Mesendoderm (in vitro differentiated cells): ENCODE measurements at places on chromosomes 12 and 14.

- no peaks in the 10 kb centered on the region for H3K36me3 ChIP-seq
- no peak overlapping the region for H3K4me3 ChIP-seq
- no peak for DNase-seq
- no peaks in the 10 kb centered on the region for H3K27me3 ChIP-seq
- no peak overlapping the region for H3K27ac ChIP-seq
These were observed 313.0 kb upstream of the RTL1 start for GRCh38 chr14:101216366-101217079.

- no peak overlapping the region for H3K27ac ChIP-seq
- H3K4me3 ChIP-seq, result no peak overlapping the region
- H3K27me3 ChIP-seq, result no peaks in the 10 kb centered on the region
These were observed 11.9 kb upstream of the DCN start for GRCh38 chr12:91194500-91194899.

DNA sequence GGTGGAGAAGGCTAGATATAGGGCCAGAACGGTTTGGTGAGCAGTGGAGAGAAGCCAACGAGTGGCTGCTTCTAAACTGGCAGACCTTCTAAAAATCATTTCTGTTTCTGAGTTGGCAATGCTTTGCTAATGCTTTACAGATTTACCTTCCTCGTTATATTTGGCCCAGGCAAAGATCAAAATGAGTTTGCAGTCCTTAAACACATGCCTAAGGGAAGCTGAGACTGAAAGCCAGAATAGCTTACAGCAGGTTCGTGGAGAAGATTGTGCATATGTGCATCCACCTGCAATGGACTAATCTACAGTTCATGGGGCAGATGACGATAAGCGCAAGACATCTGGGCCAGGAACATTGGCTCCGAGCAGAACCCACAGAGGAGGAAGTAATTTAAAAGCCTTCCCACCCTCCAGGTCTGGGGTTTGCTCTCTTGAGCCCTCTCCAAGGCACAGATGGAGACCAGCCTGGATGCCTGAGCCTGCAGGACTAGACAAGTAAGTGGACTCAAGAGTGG is 99.4 kb downstream of the NINJ2 start:
- no peak overlapping the region for H3K4me3 ChIP-seq
- DNase-seq, result no peak
- no peak overlapping the region for H3K27ac ChIP-seq
- no peaks in the 10 kb centered on the region for H3K36me3 ChIP-seq
- H3K27me3 ChIP-seq, result no peaks in the 10 kb centered on the region
- H3K4me1 ChIP-seq, result no peaks in the 10 kb centered on the region

GRCh38 chr12:132286912-132287311 is 42.5 kb downstream of the GALNT9 start:
- DNase-seq, result no peak
- peaks cover 3% of the 10 kb centered on the region for H3K4me1 ChIP-seq
- H3K27ac ChIP-seq, result no peak overlapping the region

DNA sequence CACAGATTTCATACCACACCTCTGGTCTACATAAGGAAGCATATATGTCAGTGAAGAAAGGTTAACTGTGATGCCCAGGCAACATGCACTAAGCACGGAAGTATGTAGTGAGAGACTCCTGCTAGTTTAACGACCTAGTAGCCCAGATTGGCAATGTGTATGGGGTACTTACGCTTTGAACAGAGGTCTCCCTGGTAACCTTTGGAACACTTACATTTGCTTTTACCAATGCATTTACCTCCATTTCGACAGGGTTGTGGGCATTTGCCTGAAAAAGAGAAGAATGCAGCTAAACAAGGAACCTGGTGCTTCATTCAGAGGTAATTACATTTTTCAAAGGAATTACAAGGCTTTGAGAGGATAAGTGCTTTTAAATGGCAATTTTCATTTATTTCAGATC is 65.2 kb downstream of the WIF1 start:
- no peak overlapping the region for H3K27ac ChIP-seq
- H3K27me3 ChIP-seq, result no peaks in the 10 kb centered on the region
- no peak for DNase-seq

GRCh38 chr12:67526129-67526528 is 122.4 kb upstream of the DYRK2 start:
- no peak overlapping the region for H3K27ac ChIP-seq
- DNase-seq, result no peak
- no peaks in the 10 kb centered on the region for H3K27me3 ChIP-seq
- H3K4me3 ChIP-seq, result no peak overlapping the region

DNA sequence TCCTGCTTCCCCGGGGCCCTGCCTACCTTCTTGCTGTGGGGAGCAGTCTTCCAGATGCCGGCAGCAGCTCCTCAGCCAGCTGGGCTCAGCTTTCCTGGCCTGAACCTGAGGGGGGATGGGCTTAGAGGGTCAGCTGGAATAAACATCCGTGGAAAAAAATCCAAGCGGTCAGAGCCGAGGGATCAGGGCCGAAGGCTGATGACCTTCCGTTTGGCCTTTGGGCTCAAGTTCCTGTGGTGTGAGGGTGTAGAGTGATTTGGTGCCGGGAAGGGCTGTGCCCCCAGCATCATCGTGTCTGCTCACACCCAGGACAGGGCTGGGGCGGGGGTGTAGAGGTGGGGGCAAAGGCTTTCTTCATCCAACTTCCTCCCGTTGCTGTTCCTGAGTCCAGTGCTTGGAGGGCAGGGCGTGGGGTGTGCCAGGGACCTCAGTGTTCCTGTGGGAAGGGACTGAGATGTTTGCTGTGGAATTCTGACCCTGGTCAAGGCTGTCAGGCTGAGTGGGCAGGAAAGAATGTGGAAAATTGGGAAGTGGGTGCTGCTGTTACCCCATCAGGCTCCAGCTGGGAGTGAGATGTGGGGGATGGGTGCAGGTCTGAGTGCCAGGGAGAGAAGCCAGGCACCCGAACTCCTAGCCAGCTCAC is 2.6 kb downstream of the SMIM41 start:
- no peak overlapping the region for H3K27ac ChIP-seq
- no peaks in the 10 kb centered on the region for H3K27me3 ChIP-seq
- H3K4me3 ChIP-seq, result no peak overlapping the region
- peaks cover 5% of the 10 kb centered on the region for H3K36me3 ChIP-seq
- no peak for DNase-seq
- H3K4me1 ChIP-seq, result peaks cover 3% of the 10 kb centered on the region

DNA sequence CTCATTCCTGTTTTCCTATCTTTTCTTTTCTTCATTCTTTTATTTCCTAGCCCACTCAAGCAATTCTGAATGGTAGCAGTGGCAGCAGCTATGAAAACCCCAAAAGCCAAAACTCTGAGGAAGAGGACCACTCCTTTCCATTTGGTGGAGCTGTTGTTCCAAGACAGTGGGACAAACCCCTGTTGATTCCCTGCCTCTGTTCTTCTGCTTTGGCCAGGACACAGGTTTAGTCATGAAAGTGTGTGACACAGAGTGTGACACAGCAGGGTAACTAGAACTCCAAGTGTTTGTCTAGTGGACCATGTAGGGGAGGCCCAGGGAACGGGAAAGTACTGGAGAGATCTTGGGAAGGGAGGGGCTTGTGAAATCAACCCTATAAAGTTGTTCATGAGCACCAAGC is 71.1 kb downstream of the PTCSC3 start:
- H3K27me3 ChIP-seq, result no peaks in the 10 kb centered on the region
- no peaks in the 10 kb centered on the region for H3K4me1 ChIP-seq
- H3K27ac ChIP-seq, result no peak overlapping the region
- no peak overlapping the region for H3K4me3 ChIP-seq

- H3K36me3 ChIP-seq, result no peaks in the 10 kb centered on the region
- H3K4me1 ChIP-seq, result no peaks in the 10 kb centered on the region
- no peak overlapping the region for H3K4me3 ChIP-seq
These were observed 4.3 kb upstream of the GPR19 start for GRCh38 chr12:12700254-12700653.

DNA sequence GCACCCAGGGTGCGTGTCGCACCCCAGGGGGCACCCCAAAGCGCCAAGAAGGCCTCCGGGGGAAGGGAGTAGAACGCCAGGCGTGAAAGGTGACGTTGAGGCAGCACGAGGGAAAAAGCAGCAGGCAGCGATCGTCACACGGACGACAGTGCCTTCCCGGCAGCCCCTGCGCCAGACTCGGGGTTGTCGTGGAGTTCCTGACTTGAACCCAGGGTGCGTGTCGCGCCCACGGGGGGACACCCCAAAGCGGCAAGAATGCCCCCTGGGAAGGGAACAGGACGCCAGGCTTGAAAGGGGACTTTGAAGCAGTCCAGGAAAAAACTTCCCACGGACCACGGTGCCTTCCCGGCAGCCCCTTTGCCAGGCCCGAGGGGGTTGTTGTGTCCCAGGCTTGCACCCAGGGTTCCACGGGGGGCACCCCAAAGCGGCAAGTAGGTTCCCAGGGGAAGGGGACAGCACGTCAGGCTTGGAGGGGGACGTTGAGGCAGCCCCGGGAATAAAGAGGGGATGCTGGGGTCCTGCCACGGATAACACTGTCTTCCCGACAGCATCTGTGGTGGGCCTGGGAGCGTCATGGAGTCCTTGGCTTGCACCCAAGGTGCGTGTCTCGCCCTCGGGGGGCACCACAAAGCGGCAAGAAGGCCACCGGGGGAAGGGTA is 159.2 kb upstream of the ALG10B start:
- no peaks in the 10 kb centered on the region for H3K36me3 ChIP-seq
- no peak overlapping the region for H3K4me3 ChIP-seq
- no peaks in the 10 kb centered on the region for H3K27me3 ChIP-seq
- no peak for DNase-seq

- no peak overlapping the region for H3K27ac ChIP-seq
- H3K4me3 ChIP-seq, result no peak overlapping the region
These were observed 364.7 kb downstream of the NOVA1 start for GRCh38 chr14:26233118-26233517.

- DNase-seq, result no peak
- H3K4me1 ChIP-seq, result peaks cover 26% of the 10 kb centered on the region
- no peak within 1 kb of the TSS for H3K4me3 ChIP-seq
- H3K36me3 ChIP-seq, result no peaks in the 10 kb centered on the region
- H3K27ac ChIP-seq, result no peak within 1 kb of the TSS
These were observed at the start of gene CEBPE for GRCh38 chr14:23118506-23119362. Gene CEBPE (minus strand): TSS chr14:23119255. CDS start chr14:23119091, 164 bp downstream.

DNA sequence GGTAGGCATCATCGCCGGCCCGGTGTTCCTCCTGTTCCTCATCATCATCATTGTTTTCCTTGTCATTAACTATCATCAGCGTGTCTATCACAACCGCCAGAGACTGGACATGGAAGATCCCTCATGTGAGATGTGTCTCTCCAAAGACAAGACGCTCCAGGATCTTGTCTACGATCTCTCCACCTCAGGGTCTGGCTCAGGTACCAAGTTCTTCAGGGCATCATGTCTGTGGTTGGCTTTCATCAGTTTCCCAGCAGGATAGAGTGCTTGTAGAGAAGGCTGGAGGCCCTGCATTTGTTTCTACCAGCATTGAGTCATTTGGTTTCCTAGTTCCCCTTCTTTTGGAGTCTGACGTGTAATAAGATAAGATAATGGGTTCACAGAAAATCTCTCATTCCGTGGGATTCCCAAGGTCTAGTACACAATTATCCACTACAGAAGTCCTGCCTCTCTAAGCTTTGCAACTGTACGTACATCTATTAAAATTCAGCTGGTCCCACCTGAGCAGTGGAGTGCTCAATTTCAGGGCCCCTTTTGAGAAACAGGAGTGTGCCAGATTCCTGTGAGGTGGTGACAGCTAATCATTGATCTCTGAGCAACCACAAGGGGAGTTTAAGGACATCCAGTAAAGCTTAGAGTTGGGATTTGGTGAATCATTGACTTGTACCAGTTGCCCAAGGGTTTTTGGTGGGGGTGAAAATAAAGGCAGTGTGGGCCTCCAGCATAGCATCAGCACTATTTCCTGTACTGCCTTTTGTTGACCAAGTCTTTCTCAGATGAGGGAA is 25.1 kb downstream of the ACVR1B start:
- peak overlapping the region; percentile 10 for H3K27ac ChIP-seq
- peaks cover 4% of the 10 kb centered on the region for H3K36me3 ChIP-seq
- H3K4me3 ChIP-seq, result no peak overlapping the region

DNA sequence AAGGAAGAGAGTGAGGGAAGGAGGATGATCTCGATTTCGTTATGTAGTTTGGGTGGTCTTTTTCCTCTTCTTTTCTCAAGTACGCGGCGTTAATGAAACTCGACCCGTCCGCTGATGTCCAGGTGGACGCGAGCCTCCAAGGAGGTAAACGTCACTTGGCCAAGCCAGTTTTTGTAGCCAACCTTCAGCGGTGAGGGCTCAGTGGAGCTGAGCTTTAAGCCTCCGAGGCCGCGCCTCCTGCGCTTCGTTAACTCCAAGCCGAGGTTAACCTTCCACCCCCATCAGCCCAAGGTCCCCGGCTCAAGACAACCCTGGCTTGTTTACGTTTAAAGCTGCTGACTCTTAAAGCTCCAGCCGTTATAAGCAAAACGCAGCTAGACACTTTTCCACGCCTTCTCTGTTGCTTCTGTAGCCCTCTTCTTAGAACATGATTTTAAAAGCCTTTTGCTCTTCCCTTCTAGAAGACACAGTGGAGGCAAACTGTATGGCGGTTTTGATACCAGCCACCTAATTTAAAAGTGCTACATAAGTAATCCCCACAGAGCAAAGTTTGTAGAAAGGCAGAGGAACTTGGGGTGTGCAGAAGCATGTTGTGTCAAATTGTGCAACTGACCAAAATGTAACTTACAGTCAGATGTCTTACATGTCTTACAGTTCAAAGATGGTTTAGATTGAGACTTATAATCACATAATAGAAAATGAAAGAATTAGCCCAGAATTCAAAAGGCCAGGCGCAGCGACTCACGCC is 923 bp upstream of the ITPR2 start:
- H3K4me3 ChIP-seq, result peak overlapping the region; percentile 46
- peaks cover 1% of the 10 kb centered on the region for H3K4me1 ChIP-seq
- peak overlapping the region; percentile 41 for H3K27ac ChIP-seq
- no peaks in the 10 kb centered on the region for H3K36me3 ChIP-seq
- DNase-seq, result peak; percentile 89
- no peaks in the 10 kb centered on the region for H3K27me3 ChIP-seq

DNA sequence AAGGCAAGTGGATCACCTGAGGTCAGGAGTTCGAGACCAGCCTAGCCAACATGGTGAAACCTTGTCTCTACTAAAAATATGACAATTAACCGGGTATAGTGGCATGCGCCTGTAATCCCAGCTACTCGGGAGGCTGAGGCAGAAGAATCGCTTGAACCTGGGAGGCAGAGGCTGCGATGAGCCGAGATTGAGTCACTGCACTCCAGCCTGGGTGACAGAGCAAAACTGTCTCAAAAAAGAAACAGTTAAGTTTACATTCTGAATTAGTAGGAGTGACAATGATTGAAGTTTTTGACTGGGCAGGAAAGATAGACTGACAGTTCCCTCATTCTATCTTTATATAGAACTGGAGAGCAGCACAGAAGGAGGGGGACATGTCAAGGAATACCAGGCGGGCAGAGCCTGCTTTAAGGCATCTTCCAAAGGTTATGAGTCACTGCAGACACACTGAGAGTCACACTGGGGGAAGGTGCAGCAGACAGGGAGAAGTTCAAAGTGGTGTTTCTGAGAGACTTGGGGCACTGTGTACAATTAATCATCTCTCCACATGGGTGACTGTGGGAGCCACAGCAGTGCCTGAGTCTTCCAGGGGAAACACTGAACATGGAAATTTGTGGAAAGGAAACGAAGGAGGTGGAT is 42.8 kb upstream of the RNASE3 start:
- no peaks in the 10 kb centered on the region for H3K36me3 ChIP-seq
- no peak overlapping the region for H3K4me3 ChIP-seq
- no peaks in the 10 kb centered on the region for H3K4me1 ChIP-seq
- DNase-seq, result peak; percentile 26

- H3K27ac ChIP-seq, result no peak overlapping the region
- no peak overlapping the region for H3K4me3 ChIP-seq
- H3K36me3 ChIP-seq, result peaks cover 2% of the 10 kb centered on the region
These were observed 10.9 kb downstream of the NAA25 start for GRCh38 chr12:112097641-112098040.

GRCh38 chr14:80560800-80561657 is 349.7 kb upstream of the DIO2 start:
- no peaks in the 10 kb centered on the region for H3K4me1 ChIP-seq
- H3K4me3 ChIP-seq, result no peak overlapping the region
- no peaks in the 10 kb centered on the region for H3K27me3 ChIP-seq
- no peaks in the 10 kb centered on the region for H3K36me3 ChIP-seq
- no peak for DNase-seq
